ENCODE measurements at places on chromosomes 4 and X.
A peak's percentile ranks its signal among the peaks of the same experiment; 100 is the strongest.

- no peak for DNase-seq
Measured at GRCh38 chrX:31272472-31272775, 200.6 kb upstream of the FTHL17 start.

- no peak for DNase-seq
Measured at GRCh38 chrX:4268676-4269075, 555.2 kb upstream of the PRKX start.

- peak; percentile 23 for DNase-seq
Measured at GRCh38 chr4:120921456-120922380, 808 bp downstream of the PRDM5 start.

- no peak for DNase-seq
Measured at GRCh38 chr4:168817370-168817769, 192.7 kb downstream of the CBR4 start.

DNA sequence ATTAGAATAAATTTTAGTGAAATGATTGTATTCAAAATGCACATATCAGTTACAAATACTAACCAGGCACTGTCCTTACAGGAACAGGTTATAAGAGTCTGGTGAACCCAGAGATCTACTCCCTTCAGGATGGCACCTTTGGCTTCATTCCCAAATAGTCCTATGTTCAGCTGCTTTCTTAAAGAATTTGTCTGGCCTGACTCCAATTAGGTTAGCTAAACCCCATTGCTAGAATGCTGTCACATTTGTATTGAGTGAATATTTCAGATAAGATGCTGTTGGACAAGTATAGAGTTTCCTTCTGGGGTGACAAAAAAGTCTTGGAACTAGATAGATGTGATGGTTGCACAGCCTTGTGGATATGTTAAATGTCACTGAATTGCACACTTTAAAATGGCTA lies 69.4 kb downstream of the EFHC2 start:
- no peak for DNase-seq

GRCh38 chrX:13816643-13817627 lies at the start of gene GPM6B:
Gene GPM6B, minus strand, starts transcription at chrX:13817093. Its CDS starts 189 bp downstream, at chrX:13816904.
- DNase-seq, result no peak

Data from CD4-positive, alpha-beta T cell treated with Interleukin-4 for 1 hour (primary cell).